Endothelial cell of umbilical vein (primary cell): ENCODE measurements at places on chromosomes 3 and 15. TPM values are rescaled to one million over a fixed set of nuclear protein-coding genes. Genes with fewer than 3 reads are reported as not detected.

Gene EPHB3
- polyA plus RNA-seq: 0.01 TPM in 1 of 2 replicates, not detected in the other

Gene GOLGA6L7
- polyA plus RNA-seq: not detected in 2 replicates

Gene ITIH1
- polyA plus RNA-seq: not detected in 2 replicates

GRCh38 chr3:181790561-181790960, 78.8 kb downstream of the SOX2 start:
- no peak overlapping the region for H3K4me3 ChIP-seq
- no peaks in the 10 kb centered on the region for H3K27me3 ChIP-seq
- no peak for DNase-seq
- no peaks in the 10 kb centered on the region for H3K4me1 ChIP-seq
- H3K36me3 ChIP-seq: no peaks in the 10 kb centered on the region

DNA sequence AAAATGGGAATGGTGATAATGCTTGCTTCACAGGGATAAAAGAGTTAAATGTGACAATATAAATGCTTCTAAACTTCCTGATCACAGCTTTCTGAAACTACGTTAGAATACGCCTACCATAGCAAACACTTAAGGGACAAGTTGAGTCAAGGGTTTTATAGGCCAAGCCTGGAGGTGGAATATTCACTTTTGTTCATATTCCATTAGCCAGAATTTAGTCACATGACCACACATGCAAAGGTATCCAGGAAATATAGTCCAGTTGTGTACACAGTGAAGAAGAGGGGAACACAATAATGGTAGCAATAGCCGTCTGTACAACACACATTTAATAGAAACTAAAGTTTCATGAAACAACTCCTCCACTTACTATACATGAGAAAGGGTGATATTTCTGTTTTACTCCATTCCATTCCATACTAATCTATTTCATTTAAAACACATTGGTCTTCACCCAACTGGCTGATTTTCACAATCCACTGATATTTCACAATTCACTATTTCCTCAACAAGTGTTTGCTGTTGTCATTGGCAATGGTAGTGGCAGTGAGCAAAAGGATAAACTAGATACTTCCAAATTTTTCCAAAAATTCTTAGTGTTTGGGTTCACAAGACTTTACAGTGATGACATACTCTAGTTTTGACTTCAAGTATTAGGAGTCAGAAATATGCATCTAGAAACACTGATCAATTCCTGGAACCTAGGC, 270.9 kb downstream of the ERC2 start:
- no peaks in the 10 kb centered on the region for H3K27me3 ChIP-seq
- no peak for DNase-seq
- H3K4me3 ChIP-seq: no peak overlapping the region
- no peak overlapping the region for H3K27ac ChIP-seq
- no peaks in the 10 kb centered on the region for H3K36me3 ChIP-seq
- no peaks in the 10 kb centered on the region for H3K4me1 ChIP-seq
